ENCODE measurements at places on chromosomes 16 and 17.

GRCh38 chr17:57493171-57493570 lies 236.8 kb downstream of the MSI2 start:
- DNase-seq = no peak

DNA sequence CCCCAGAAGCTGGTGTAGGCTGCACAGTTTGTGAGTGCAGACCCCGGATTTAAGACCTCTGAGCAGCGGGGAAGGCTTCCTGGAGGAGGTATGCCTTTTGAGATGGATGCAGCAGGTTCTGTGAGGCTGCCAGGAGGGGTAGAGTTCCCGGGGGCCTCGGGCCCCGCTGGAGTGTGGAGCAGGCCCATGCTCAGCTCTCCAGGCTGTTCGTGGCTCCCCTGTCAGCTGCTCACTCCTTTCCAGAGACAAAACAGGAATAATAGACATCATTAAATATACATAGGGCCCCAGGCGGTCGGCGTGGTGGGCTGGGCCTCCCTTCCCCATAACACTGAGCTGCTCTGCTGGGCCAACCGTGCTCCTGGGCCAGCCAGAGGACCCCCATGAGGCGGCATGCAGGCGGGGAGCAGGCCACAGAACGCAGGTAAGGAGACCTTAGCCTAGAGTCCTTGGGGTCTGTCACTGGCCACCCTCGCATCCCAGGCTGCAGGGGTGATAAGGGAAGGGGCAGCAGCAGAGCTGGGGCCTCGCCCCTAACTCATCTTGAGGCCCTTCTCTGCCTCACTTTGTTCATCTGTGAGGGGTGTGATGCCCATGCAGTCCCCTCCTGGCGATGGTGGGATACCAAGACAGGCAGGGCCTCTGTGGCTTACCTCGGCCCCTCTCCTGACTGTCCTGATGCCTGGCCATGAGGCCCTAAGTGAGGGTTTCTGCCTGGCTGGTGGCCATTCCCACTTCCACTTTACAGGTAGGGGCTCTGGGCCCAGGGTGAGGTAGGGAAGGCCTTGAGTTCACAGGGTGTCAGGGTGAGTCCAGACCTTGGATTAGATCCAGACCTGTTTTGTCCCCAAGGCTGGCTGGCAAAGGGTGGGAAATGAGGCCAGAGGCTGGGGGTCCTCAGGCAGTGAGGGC lies at the start of gene MYO15A:
Gene MYO15A, plus strand, starts transcription at position 356 of the 912 bp plus-strand sequence. CDS start 10,045 bp downstream, outside the sequence.
- DNase-seq = no peak

DNA sequence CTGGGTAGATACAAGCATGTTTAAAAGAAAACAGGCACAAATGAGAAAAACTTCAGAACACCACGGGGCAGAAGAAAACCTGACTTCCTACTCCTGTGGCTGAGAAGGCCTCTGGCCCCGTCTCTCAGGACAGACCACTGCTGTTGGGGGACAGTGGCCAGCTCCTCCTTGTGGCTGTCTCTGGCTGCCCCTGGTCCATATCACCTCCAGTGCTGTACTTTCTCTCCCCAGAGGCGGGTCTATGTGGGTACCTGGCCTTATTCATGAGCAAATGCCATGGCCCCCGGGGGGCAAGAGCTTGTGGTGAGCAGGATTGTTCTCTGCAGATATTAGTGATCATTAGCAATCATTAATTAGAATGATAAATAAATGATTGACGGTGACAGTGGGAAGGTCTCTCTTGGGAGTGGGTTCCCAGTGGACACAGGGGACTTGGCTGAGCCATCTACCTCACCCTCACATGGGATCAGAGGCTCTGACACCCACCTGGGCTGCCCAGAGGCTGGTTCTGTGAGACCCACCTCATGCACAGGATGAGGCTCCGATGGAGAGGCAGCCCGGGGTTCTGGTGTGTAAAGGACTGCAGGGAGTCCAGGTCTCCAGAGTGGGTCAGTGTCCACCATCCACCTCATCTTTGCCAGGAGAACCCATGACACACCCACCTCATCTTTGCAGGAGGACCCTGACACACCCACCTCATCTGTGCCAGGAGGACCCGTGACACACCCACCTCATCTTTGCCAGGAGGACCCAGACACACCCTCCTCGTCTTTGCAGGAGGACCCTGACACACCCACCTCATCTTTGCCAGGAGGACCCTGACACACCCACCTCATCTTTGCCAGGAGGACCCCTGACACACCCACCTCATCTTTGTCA lies 30.6 kb upstream of the CBFA2T3 start:
- no peak for DNase-seq

DNA sequence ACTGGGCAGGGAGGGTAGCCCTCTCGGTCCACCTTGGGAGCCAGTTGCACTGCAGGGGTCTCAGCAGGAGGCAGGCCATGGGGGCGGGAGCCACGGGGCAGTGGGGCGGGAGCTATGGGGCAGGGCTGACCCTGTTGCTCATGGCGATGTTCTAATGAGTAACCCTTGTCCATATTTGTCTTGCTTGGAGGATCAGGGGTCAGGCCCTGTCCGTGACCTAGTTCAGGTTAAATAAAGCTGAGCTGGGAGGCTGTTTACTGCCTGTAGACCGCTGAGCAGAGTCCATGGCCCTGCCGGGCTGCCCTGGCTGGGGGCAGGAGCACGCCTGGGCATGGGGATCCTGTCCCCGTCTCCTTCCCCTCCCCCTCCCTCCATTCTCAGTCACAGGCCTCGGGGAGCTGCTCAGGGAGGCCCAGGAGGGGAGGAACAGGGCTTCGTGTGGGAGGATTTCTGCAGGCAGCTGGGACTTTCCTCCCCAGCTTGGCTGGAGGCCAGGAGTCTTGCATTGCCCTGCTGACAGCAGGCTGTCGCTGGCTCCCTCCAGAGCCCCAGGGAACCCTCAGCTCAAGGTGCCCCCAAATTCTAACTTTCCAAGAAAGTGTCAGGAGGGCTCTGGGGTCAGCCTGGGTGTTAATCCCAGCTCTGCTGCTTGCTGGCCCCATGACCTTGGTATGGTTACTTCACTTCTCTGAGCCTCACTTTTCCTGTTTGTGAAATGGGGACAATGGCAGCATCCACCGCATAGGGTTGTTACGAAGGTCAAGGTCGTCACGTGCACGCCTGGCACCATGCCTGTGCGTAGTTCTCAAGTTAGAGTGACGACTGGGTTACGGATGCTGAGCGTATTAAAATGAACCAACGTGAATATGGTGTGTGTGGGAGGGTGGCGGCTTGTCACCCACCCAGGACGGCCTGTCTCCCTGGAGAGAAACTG lies 6.1 kb upstream of the SERPINF2 start:
- DNase-seq = no peak

DNA sequence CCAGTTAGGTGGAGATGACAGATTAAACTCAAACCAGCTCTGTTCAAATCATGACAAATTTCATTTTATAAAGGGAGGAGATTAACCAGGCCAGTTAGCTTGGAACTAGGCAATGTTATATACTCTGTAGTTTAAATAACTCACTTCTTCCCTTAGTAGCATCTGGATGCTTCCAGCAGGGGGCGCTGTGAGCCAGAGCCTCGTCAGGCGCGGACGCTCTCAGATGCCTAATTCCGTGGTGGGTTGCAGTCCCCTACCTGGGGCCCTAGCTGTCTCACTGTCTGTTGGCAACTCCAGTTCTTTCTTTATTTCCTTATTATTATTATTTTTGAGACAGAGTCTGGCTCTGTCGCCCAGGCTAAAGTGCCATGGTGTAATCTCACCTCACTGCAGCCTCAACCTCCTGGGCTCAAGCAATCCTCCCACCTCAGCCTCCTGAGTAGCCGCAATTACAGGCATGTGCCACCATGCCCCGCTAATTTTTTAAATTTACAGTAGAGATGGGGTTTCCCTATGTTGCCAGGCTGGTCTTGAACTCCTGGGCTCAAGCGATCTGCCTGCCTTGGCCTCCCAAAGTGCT lies 17.3 kb upstream of the WFDC1 start:
- DNase-seq = peak; percentile 49

DNA sequence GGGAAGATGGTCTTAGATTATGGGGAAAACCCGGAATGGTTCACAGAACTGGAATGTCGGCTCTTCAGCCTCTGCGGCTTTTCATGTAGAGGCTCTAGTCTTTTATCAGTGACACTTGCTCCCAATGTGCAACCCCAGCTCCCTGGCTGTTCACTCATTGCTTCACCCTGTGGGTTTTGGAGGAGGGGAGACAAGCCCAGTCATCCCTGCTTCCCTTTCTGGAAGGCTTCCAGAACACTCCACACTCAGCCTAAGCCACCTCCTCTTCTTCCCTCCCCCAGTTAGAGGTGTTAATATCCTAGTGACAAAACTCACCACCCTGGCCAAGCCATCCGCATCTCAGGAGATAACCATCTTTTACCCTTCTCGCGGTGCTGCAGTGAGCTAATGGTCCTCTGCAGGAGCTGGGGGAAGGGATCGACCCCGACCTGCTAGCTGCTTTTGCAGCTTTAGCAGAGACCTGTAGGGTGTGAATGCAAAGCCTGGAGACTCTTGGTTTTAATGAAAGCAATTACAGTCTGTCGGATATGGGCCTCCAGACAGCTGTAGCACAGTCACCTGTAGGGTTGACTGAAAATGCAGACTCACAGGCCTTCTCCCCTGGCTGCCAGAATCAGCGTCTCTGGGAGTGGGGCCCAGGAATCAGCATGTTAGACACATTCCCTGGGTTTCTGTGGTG lies 24.3 kb upstream of the LASP1NB start:
- no peak for DNase-seq

- DNase-seq = no peak
These were observed 115.6 kb downstream of the CCDC182 start for GRCh38 chr17:57629470-57629869.

- no peak for DNase-seq
These were observed 11.0 kb downstream of the BRCA1 start for GRCh38 chr17:43114151-43114552.

DNA sequence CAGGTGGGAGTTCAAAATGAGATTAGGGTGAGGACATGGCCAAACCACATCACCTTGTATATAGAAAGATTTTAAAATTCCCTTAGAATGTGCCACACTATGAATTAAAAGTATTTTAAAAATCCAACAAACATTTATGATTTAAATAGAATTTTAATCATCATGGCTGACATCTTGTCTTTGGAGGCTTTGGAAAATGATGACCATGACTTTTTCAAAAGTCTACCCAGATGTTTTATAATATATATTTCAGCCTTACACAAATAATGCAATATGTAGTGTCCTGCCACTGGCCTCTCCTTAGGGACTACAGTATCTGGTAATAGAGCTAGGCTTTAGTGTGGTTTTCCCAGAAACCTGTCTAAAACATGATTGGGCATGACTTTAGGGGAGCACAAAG lies 1353.4 kb upstream of the GOT2 start:
- DNase-seq = no peak

GRCh38 chr17:27578718-27579085 lies 52.3 kb upstream of the LGALS9 start:
- no peak for DNase-seq

GRCh38 chr16:74439685-74440084 lies 18.4 kb upstream of the CLEC18B start:
- no peak for DNase-seq

DNA sequence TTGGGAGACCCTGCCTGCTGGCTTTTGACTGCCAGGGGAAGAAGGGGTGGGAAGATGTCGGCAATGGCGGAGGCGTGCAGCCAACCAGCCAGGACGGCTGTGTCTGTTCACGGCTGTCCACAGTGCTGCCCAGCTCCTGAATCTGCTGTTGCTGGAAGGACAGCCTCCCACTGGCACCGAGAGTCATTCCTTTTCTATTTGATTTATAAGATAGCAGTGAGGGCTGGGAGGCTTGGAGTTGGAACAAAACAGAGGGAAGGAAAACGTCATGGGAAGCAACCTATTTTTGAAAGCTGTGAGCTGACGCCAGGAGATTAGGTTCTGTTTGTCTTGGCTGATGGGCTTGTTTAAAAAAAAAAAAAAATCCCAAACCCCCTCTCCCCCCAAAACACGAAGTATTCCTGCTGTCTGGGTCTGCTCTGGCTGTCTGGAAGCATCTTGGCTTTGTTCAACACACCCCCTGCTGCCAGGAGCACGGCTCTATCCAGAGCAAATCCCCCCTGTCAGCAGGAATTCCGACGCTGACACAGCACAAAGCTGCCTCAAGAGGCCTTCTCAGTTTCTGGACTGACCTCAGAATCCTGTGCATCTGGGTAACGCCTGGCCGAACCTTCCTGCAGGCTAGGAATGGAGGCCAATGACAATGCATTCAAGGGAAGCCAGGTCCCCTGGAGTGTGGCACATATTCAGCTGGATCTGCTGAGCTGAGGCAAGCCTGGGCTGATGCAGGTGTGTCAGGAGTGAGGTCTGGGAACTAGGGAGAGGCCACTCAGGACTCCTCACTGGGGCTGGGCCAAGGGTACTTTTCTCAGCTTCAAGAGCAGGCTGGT lies 41.0 kb upstream of the SREBF1 start:
- no peak for DNase-seq

DNA sequence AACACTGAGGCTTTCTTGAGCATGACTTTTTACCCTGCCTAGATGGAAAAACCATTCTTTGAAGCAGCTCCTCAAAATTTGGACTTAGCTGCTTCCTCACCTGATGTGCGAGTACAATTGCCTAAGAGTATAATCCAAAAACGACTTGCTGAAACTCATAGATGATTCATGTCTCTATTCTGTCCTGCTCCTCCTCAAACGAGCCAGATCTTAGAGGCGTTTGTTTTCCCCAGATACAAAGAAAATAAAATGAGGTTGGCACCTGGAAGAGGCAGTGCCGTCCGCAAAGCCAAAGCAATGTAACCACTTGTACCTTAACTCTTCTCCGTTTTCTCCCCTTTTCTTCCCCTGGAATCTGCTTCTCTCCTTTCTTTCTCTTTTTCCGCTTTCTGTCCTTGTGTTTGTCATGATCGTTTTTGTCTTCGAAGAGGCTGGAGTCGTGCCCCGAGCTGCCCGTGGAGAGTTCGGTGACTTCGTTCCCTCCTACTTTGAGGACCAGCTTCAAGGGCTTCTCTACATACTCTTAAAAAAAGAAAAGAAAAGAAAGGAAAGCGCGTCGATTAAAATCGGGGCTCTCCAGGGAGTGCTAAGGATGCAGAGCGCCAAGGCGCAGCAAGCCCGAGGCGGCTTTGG lies 895 bp downstream of the BRD7 start:
- DNase-seq = no peak

DNA sequence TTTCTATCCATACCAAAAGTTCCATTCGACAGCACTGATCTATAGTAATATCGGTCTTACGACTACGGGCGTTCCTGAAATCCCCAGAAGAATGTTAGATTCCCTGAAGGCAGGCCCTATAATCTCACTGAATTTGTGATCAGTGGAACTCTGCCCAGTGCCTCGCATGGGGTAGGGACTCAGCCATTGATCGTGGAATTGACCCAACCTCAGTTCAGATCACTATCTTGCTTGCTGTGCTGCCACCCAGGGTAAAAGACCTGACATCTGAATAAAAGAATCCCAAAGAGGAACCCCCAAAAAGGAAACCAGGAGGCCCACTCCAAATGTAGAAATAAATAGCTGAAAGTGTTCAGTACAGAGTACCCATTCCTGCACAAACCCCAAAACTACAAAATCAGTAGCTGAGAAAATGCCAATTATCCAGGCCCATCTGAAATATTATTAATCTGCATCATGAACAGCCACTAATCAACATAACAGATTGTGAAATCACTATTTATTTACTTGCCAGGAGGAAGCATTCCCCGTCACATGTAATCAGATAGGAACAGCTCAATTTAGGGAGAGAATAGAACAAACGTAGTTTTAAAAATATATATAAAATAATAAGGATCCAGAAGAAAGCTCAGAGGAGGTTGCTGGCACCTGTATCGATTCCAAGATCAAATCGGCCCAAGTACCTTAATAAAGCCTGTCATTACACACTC lies 221.9 kb downstream of the ZFHX3 start:
- DNase-seq = no peak

GRCh38 chr16:73036074-73036826 lies 11.7 kb downstream of the ZFHX3 start:
- no peak for DNase-seq
